ENCODE measurements at places on chromosomes 4 and X.

DNA sequence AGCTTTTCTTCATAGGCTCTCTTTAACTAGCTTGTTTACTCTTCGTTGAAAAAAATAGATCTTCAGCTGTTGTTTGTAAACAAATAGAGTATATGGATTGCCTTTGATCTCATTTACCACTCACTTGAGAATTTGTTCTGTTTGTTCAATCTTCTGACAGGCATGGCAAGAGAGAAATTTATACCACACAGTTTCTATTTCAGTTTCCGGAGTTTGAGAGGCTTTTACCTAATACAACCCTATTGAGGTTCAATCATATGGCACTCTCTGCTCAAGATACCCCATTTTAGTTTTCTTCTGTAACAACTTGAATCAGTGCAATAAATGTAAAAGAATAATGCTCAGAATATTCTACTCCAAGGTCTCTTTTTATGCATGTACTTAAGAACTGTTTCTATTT is 148.0 kb downstream of the EMCN start:
- DNase-seq = no peak

- no peak for DNase-seq
Observed at GRCh38 chrX:32269866-32270265, 941.5 kb downstream of the DMD start.

DNA sequence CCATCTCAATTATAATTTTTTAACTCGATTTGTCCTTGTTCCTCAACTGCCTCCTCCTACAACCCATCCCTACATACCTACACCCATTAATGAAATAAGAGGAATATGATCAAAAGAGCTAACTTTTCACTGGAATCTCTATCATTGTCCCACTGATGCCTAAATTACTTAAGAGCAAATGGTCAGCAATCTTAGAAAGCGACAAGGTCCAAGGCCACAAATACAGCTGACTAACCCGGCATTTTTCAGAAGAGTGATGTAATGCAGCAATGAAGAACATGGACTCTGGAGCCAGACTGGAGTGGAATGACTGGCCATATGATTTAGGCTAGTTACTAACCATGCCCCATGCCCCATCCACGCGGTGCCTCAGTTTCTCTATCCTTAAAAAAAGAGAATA is 56.2 kb downstream of the PPA2 start:
- DNase-seq = no peak

DNA sequence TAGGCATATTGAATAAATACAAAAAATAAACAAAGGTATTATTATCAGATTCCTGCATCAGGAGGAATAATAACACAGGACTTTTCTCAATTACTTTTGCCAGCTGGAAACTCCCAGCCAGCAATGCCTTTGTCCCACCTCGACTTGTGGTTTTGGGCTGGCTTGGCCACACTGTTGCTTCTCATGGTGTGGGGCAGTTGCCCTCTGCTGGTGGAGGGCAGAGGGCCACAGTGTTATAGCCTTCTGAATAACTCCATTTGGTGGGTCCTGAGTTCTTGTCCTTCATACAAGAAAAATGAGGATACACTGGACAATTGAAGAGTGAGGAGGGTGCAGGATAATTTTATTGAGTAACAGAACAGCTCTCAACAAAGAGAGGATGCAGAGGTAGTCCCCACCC is 1206.0 kb upstream of the ADGRL3 start:
- DNase-seq = no peak

Data from stimulated activated CD8-positive, alpha-beta memory T cell treated with anti-CD3 and anti-CD28 coated beads, Interleukin-4, amount 100 ng/mL, for 24 hours (primary cell).